HAP-1 (cell line): ENCODE measurements at places on chromosomes 11 and 22.

DNA sequence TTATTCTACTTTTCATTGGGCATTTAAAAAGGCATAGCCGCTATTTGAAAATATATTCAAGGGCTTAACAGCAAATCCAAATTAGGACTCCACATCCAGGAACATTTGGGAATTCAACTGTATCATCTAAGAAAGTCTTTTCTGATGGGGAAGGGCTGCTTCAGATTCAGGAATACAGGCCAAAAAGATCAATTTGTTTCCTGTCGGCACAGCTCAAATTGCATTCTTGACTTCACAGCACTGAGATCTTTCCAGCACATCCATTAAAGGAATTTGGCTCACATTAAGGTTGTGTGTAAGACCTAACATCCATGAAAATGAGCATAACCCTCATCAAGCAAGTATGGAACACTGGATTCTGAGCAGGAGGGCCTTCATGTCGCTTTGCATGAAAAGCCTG lies 1169.5 kb upstream of the CCDC90B start:
- DNase-seq: no peak

- DNase-seq: no peak
Measured at GRCh38 chr11:17631702-17632365, 84.8 kb downstream of the OTOG start.

DNA sequence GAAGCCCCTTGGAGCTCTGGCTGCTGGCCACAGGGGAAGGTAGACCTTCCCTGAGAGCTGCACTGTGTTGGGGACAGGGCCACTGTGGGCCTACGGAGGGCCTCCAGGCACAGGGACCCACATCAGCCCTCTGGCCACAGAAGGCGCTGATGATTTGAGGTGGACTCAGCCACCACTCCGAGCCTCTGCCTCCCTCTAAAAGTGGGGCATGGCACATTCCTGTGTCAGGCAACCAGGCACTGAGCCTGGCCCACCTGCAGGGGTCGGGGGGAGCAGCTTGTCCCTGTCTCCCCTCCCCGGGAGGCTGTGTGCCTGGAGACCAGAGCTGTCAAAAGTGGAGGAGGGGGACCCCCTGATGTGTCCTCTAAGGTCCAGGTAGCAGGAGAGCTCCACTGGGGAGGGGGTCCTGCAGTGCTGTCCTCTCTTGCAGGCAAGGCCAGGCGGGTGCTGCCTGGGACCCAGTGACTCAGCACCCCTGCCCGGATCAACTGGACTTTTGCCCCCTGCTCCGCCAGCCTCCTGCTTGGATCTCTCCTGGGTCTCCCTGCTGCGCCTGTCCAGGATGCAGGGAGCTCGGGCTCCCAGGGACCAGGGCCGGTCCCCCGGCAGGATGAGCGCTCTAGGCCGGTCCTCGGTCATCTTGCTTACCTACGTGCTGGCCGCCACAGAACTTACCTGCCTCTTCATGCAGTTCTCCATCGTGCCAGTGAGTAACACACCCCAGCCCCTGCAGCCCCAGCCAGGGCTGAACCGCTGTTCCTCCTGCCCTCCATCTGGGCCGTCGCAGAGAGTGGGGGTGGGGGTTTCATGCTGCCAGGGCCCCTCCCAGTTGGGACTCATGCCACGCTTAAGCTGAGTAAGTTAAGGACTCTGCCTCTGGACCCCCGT lies 17.5 kb upstream of the CDKN1C start:
- no peak for DNase-seq

GRCh38 chr11:91932151-91932821 lies 292.3 kb upstream of the FAT3 start:
- DNase-seq: no peak

GRCh38 chr11:83927422-83927821 lies 641.3 kb upstream of the CCDC90B start:
- no peak for DNase-seq

- DNase-seq: no peak
Measured at GRCh38 chr11:100851147-100851546, 164.1 kb downstream of the ARHGAP42 start.

- no peak for DNase-seq
Measured at GRCh38 chr11:35098855-35099254, 40.1 kb upstream of the CD44 start.

DNA sequence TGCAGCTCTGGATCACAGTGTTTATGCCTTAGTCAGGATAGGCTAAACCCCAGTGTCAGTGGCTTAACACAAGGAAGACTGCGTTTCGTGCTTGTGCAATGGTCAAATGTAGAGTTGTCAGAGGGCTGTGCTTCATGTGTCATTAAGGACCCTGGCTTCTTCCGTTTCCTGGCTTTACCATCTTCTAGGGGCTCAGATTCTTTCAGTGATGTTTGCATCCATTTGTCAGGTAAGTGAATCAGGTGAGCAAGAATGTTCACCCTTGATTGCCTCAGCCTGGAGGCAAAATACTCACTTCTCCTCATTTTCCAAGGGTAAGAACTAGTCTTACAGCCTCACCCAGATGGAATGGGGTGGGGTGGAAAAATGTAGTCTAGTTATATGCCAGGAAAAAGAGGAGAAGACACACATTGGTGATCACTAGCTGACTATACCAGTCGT lies 20.5 kb upstream of the AMOTL1 start:
- no peak for DNase-seq

- DNase-seq: no peak
Measured at GRCh38 chr22:43566561-43567332, 154.9 kb downstream of the MPPED1 start.

GRCh38 chr11:2674658-2675131 lies 25.1 kb downstream of the KCNQ1OT1 start:
- DNase-seq: no peak

DNA sequence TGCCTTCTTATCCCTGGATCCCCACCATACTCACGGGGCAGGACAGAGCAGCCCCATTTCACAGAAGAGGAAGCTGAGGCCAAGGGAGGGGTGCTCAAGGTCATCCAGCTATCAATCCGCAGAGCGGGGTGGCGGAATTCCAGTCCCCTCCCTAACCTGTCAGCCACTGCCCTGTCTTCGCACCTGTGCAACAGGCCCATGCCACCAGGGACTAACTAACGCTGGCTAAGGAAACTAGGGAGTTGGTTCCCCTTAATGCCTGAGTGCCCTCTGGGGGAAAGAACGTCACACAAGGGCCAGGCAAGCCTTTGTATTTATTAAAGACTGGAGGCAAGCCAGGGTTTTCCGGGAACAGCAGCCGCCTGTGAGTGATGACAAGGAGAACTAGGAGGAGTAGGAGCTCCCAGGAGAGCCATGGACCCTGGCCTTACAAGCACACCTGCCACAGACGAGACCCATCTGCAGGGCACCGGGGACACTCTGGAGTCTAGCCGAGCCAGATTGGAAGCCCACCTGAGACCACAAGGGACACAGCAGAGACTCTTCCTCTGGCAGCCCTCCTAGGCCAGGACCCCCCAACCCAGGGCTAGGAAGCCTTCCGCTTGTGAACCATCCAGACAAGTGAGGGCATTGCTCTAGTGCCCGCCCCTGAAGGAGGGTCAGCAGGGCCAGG lies 64.4 kb downstream of the MYH9 start:
- no peak for DNase-seq

DNA sequence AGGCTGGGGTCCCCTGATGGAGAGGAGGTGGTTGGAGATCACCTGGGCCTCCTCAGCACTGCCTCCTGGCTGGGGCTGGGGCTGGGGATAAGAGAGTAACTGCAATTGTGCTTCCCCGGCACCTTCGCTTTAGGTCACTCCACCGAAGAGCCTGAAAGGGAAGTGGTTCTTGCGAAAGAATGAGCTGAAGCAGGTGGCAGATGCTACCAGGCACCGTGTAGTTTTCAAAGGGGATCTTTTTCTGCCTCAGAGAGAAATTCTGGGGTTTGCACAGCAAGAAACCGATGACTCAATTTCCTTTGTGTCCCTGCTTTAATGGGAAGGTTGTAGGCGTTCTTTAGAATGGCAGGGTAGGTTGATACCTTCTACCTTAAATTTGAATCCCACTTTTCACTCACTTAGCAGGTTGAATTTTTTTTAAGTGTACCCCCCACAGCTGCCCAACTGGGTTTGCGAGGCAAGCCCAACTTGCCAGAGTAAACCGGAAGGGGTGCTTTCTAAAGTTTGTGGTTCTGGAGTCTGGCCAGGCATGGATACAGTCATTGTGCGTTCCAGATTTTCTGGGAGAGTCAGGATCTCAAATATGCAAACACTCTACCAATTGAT lies 5.3 kb downstream of the CD44 start:
- DNase-seq: no peak

- no peak for DNase-seq
Measured at GRCh38 chr11:44029977-44030911, 17.5 kb upstream of the ACCSL start.

GRCh38 chr11:67354075-67355022 lies 1.0 kb upstream of the POLD4 start:
- no peak for DNase-seq

DNA sequence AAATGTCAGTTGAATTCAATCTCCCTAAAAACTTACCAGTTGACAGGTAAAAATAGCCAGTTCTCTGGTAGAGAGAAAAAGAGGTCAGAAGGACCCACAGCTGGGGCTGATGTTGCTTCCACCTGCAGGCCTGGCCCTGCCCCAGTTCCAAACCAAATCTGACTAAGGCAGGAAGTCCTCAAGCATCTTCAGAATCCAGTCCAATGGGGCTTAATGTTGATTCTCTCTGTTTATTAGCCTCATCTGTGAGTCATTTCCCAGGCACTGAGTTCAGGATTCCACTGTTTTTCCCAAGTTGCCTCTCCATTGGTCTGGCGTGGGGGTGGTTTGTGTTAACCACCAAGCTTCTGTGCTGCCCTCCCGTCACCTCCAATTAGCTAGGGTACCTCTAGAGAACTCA lies 601.8 kb downstream of the INSC start:
- DNase-seq: no peak

GRCh38 chr11:118933486-118933885 lies 7.8 kb upstream of the BCL9L start:
- no peak for DNase-seq

- no peak for DNase-seq
Measured at GRCh38 chr11:93591247-93591898, 48.2 kb upstream of the SMCO4 start.

DNA sequence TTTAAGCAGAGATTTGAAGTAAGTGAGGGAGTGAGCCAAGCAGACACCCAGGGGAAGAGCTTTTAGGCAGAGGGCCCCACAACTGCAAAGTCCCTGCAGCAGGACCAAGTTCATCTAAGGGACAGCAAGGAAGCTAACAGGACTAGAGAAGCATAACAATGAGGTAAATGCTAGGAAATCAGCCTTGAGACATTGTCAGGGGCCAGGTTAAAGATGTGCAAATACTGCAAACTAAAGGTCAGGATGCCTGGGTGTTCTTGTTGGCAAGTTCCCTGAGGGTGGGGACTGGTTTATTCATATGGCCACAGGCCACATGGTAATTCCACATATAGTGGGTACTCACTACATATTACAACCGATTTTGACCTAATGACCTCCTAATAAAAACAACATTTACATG lies 399.2 kb upstream of the NARS2 start:
- DNase-seq: no peak

GRCh38 chr11:102177974-102178631 lies 67.9 kb downstream of the YAP1 start:
- no peak for DNase-seq

- no peak for DNase-seq
Measured at GRCh38 chr11:2381494-2382128, 4.5 kb downstream of the CD81 start.

DNA sequence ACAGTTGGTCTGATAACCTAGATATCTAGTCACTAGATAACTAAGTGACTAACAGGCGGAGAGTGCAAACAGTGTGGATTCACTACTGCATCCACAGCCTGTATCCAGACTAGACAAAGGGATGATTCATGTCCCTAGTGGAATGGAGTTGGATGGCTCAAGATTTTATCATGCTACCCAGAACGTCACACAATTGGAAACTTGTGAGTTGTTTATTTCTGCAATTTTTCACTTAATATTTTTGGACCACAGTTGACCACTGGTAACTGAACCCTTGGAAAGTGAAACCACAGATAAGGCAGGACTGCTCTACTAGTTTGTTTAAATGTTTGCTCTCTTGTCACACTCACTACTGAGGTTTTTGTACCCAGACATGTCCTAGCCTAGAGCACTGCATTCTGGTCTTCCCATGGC lies 76.0 kb downstream of the UBASH3B start:
- no peak for DNase-seq

DNA sequence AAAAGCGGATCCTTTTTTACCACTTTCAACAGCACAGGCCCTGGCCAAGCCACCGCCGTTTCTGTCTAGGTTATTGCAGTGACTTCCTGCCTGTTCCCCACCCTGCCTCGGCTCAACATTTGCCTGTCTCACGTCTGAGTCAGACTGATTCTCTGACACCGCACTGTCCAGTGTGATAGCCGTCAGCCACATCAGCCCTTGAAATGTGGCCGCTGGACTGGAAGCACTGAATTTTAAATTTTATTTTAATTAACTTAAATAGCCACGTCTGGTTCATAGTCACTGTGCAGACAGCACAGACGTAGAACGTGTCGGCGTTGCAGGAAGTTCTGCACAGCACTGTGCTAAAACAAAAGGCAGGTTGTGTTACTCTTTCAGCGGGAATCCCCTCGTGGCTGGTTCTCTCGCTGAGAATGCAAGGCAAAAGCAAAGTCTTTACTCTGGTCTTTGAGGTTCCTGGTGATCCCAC lies 56.3 kb upstream of the ADSL start:
- no peak for DNase-seq

- DNase-seq: no peak
Measured at GRCh38 chr22:48235744-48236143, 1473.3 kb downstream of the TBC1D22A start.

GRCh38 chr22:33723915-33724314 lies 196.4 kb downstream of the LARGE1 start:
- DNase-seq: no peak

DNA sequence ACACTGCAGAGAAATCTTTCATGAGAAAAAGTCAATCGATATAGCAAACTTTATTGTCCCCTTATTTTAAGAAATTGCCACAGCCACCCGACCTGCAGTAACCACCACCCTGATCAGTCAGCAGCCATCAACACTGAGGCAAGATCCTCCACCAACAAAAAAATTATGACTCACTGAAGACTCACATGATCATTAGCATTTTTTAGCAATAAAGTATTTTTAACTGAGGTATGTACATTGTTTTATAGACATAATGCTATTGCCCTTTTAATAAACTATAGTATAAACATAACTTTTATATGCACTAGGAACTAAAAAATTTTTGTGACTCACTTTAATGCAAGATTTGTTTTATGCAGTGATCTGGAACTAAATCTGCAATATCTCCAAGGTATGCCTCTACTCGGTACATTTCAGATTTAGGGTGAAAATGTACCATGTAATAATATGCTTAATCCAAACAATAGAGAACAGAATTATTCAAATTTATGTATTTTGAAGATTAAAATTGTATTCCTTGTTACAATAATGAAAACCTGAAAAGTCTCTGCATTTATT lies 79.2 kb upstream of the CEP126 start:
- no peak for DNase-seq

GRCh38 chr22:49609207-49609876 lies 218.3 kb downstream of the BRD1 start:
- no peak for DNase-seq
